ENCODE measurements at places on chromosomes 4 and X. TPM values are rescaled to one million over a fixed set of nuclear protein-coding genes. Genes with fewer than 3 reads are reported as not detected.

DNA sequence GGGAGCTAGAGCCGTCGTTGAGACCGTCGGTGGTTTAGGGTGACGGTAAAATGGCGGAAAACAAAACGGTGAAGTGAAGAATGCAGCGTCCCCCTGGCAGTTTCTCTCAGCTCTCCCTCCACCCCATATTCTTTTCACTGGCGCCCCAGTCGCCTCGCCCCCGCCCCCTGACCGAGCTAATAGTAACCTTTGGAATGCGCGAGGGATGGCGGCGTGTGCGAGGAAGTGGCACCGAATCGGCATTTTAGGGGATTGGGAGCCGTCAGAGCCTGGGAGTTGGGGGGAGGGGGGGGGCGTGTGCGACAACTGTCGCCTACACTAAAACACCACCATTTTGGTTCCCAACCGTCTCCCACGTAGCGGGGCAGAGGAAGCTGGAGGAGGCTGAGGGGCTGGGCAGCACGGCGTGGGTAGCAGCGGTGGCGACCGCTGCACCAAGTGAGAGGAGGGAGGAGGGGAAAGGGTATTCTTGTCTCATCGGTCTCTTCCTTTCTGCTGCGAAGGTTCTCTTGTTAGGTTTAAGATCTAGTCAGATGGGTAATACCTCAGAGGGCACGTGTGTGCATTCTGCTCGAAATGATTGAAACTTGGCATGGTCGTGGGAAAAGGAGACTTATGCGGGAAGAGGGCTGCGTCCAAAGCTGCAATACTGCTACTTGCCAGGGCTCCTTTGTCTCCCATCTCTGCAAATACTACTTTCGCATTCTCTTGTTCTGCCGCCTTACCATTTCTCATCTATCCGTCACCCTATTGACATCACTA, 840 bp downstream of the ZNF711 start:
- peak overlapping the region; percentile 17 for H3K27ac ChIP-seq
- DNase-seq: no peak
- no peaks in the 10 kb centered on the region for H3K36me3 ChIP-seq
- no peaks in the 10 kb centered on the region for H3K4me1 ChIP-seq
- H3K4me3 ChIP-seq: peak overlapping the region; percentile 53

DNA sequence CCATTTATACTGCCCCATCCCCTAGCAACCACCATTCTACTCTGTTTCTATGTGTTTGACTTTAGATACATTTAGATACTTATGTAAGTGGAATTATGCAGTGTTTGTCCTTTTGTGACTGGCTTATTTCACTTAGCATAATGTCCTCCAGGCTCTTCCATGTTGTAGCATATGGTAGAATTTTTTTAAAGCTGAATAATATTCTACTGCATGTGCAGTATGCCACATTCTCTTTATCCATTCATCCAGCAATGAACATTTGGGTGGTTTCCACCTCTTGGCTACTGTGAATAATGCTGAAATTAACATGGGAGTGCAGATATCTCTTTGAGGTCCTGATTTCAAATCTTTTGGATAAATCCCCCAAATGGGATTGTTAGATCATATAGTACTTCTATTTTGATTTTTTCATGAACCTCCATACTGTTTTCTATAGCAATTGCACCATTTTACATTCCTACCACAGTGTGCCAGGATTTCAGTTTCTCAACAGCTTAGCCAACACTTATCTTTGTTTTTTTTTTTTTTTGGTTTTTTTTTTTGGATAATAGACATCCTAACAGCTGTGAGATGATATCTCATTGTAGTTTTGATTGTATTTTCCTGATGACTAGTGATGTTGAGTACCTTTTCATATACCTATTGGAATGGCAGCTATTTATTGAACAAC, 105.9 kb upstream of the LNX1 start:
- H3K4me3 ChIP-seq: no peak overlapping the region
- H3K36me3 ChIP-seq: no peaks in the 10 kb centered on the region
- H3K27me3 ChIP-seq: no peaks in the 10 kb centered on the region
- peaks cover under 1% of the 10 kb centered on the region for H3K4me1 ChIP-seq
- H3K27ac ChIP-seq: no peak overlapping the region
- DNase-seq: no peak

GRCh38 chrX:40007131-40007755, 90.5 kb downstream of the BCOR start:
- no peak for DNase-seq
- no peaks in the 10 kb centered on the region for H3K36me3 ChIP-seq
- H3K27ac ChIP-seq: no peak overlapping the region
- no peaks in the 10 kb centered on the region for H3K27me3 ChIP-seq
- no peak overlapping the region for H3K4me3 ChIP-seq

The SPANXA1 gene
- total RNA-seq: not detected

GRCh38 chr4:148452970-148453369, 10.8 kb upstream of the NR3C2 start:
- H3K4me3 ChIP-seq: no peak overlapping the region
- no peaks in the 10 kb centered on the region for H3K27me3 ChIP-seq
- H3K27ac ChIP-seq: no peak overlapping the region
- H3K36me3 ChIP-seq: no peaks in the 10 kb centered on the region
- H3K4me1 ChIP-seq: peaks cover under 1% of the 10 kb centered on the region

- H3K27ac ChIP-seq: no peak overlapping the region
- H3K4me3 ChIP-seq: no peak overlapping the region
- H3K27me3 ChIP-seq: no peaks in the 10 kb centered on the region
- no peaks in the 10 kb centered on the region for H3K36me3 ChIP-seq
- no peak for DNase-seq
These were observed 856.0 kb upstream of the FRG1 start for GRCh38 chr4:189084671-189085070.

Measured in vagina (tissue), 2 donors.